ENCODE measurements at places on chromosomes 13 and 19.

DNA sequence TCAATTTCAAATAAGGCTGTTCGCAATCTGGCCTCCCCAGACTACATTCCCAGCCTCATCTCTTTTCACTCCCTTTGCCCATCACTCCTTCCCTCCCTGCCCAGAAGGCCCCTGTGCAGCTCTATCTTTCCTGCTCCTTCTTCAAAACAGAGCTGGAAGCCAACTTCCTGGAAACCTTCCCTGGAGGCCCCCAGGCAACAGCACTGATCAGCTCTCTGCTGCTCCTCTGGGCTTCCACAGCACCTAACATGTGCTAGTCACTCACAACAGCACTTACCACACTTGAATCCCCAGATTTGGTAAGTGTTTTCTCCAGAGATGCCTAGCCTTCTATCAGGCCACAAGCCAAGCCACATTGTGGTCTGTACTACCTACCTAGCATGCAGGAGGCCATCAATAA, 9.5 kb downstream of the SMAD9 start:
- DNase-seq, result no peak

- no peak for DNase-seq
Observed at GRCh38 chr13:48299591-48299990, 4.0 kb upstream of the RB1 start.

GRCh38 chr13:35909837-35910540, 221.2 kb downstream of the DCLK1 start:
- peak; percentile 59 for DNase-seq

DNA sequence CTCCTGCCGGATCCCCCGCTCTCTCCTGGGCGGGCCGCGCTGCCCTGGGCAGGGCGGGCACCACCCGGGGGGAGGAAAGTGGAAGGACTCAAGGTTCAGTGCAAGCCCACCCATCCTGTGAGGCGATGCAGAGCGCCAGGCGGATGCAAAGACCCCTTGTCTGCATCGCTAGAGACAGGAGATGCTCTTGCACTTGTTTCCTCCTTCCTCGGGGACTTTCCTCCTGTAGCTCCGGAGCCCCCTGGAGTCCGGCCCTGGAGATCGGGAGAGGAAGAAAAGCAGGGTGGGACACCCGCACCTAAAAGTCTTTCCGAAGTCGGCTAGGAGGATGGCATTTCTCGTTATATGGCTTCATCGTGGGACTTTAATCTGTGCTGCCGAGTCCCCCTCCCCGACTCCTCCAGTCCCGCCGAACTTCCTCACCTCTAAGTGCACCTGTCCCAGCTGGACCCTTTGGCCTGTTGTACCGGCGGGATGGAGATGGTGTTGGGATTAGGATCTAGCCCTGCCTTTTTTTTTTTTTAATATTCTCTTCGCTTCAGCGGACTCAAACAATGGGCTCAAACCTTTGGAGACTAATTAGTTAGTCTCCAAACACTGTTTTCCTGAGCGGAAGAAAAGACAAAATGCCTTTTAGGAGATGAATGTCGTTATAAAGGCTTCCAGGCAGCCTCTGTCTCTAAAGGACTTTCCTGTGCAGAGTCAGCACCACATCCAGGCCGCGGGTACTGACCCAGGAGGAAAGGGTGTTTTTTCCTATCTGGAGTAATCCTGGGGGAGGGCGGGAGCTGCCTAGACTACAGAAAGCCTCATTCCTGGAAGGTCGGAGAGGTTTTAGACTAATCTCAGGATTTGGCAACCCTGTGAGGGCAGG, 725 bp downstream of the FAM124A start:
- peak; percentile 59 for DNase-seq

GRCh38 chr13:87855553-87855952, 184.4 kb downstream of the SLITRK5 start:
- no peak for DNase-seq

DNA sequence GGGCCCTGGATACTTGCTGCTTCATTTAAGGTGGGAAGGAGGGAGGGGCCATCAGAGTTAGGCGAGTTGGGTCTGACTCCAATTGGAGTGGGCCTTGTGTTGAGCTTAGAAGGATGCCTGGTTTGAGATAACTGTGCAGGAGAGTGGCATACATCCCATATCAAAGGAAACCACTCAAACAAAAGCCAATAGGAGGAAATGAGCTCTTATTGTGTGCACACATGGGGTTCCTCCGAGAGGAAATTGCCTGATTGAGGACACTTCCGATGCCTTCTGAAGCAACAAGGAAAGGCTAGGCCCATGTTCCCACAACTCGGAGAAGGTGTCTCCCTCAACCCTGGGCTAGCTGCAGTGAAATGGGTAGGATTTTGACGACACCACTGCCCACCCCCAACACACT, 19.6 kb downstream of the MBNL2 start:
- DNase-seq, result no peak

GRCh38 chr19:1591421-1592023, 1.1 kb downstream of the MBD3 start:
- no peak for DNase-seq

DNA sequence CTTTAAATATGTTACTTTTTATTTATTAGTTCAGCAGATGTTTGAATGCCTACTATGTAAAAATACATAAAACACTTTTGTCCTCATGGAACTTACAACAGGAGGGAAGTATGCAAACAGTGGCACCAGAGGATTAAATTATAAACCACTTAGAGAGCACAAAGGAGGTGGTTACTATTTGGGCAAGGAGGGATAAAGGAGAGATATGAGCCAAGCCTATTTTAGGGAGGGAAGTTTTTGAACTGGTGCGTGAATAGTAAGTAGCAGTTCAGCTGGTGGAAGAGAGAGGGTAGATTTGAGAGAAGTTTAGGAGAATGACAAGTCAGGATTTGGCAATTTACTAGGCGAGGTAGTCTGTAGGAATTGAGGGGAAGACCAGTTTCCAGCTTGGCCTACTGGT, 8.6 kb downstream of the AKAP11 start:
- no peak for DNase-seq

DNA sequence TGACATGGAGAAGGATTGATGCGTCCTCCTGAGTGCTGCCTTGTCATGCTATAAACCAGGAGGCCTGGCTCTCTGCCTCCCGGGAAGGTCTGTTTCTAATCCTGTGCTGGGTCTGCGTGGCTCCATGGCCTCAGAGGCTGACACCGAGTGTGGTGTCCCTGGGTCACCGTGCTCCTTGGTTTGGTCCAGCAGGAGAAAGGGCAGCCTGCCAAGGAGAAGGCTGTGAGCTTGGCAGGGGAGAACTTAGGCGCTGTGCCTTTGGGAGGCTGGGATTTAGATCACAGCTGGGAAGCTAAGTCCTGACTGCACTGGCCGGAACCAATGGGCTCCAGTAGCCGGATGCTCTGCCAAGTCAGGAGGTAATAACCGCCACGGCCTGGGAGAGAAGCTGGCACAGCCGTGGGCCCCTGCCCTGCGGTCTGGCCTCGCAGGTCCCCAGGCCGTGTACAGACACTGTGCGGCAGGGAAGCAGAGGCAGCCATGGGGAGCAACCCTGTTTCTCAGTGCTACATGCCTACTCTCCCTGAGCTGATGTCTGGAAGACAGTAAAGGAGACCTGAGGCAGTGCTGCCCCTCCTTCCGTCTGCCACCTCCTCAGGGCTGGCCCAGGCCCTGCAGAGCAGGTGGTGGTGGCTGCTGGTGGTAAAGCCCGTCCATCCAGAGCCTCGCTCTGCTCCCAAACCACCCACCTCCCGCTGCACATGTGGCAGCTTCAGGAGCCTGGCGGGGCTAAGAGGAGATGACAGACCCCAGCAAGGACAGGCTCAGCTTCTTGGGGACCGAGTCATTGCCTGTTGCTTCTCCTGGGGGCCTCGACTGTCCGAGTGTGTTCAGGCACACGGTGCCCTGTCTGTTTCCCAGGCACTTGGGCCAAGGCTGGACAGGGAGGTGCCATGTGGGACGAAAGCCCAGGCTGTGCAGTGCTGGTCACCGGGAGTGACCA, 44.9 kb downstream of the C13orf46 start:
- DNase-seq, result no peak

GRCh38 chr13:110640591-110641029, 25.3 kb downstream of the NAXD start:
- no peak for DNase-seq

- DNase-seq, result no peak
Observed at GRCh38 chr19:18306888-18307260, 16.0 kb downstream of the LSM4 start.

- DNase-seq, result no peak
Observed at GRCh38 chr13:113609616-113610015, 25.1 kb downstream of the TFDP1 start.

DNA sequence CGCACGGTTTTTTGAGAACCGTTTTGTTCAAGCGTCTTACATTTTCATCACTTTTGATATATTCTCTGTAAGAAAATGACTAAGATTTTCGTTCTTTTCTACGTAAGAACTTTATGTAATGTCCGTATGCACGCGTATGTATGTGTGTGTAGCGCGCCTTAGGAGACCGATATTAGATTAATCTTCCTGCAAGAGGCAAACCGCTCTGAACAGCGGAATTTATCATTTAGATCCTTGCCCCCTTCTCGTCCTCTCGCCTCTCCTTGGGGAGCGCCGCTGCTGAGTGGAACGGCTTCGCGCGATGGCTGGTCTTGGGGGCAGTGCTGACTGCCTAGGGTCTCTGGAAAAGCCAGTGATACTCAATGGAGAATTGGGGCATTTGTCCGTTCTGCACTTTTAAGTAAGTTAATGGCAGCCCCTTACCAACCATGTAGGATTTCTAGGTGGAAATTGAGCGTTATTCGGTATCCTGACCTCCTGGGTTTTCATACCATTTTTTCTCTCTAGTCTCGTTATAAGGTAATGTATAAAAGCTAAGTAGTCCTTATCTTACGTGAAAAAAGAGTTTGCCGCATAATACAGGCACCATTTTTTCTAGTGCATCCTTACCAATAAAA, 4.7 kb downstream of the MAB21L1 start:
- DNase-seq, result peak; percentile 33

DNA sequence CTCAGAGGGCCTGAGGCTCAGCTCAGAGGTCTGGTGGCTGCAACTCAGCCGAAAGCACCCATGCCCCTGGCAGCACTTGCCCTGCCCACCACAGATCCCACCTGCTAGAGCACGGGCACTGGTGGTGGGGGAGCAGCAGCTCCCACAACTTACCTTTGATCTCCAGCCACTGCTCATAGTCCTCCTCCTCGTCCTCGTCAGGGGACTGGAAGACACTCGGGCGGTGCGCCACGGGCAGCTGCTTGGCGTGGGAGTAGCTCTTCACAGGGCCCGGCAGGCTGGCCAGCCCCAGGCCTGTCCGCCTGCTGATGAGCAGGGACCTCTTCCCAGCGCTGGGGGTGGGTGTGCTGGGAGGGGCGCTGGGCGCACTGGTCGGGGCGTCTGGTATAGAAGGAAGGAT, 14.6 kb downstream of the SUGP1 start:
- no peak for DNase-seq

- no peak for DNase-seq
Observed at GRCh38 chr19:51599084-51599483, 28.0 kb downstream of the ZNF175 start.

- no peak for DNase-seq
Observed at GRCh38 chr13:66563076-66563475, 667.1 kb downstream of the PCDH9 start.

- no peak for DNase-seq
Observed at GRCh38 chr13:80599765-80600164, 258.8 kb upstream of the SPRY2 start.

DNA sequence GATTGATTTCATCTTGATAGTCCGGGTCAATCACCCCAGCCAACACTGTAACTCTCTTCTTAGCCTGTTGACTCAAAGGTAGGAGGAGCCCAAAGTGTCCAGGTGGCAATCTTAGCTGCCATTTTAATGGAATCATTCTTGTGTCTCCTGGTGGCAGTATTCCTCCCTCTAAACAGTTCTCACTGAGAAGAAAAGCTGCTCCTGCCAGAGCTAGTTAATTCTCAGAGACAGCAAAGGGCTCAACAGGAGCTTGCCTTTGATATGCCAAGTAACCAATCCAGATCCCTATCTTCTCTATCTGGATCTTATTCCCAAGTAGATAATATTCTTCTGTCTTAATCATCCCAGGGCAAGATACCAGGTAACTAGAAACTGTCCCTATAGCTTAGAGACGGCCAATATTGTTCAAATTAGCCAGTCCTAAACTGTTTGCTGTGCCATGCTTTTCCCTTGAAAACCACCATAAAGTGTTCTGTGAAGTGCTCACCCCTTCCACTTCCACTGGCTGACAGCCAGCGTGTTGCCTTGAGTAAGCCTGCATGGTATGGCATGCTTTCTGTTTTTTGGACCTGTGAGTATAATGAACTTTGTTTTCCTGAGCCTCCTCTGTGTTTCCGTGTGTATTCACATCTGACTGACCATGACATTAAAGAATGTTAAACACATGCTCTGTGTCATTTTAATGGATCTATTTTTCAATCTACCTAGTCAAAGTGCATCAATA, 463.7 kb upstream of the SLITRK5 start:
- DNase-seq, result peak; percentile 3

DNA sequence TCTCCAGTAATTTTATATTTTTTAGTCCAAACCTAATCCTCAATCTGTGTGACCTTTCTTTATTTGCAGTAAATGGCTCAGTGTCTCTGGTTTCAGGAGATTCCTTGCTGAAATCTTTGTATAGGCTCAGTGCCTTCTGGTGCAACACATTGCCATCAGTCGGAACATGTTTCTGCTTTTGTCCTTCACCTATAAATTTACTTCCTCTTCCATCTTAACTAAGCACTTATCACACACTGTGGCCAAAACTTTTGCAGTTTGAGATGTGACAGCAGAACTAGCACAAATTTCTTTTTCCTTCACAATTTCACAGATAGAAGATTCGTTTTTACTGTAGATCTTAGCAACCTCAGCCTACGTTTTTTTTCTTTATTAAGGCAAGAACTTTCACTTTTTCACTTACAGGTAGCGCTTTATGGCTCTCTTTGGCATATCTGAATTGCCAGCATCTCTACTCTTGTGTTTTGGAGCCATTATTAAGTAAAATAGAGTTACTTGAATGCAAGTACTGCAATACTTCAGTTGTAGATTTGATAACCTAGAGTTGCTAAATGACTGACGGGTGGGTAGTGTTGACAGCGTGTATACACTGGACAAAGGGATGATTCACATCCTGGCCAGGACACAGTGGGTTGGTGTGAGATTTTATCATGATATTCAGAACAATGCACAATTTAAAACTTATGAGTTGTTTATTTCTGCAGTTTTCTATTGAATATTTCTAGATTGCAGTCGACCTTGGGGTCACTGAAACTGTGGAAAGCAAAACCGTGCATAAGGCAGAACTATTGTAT, 44.3 kb downstream of the NDFIP2 start:
- no peak for DNase-seq

GRCh38 chr13:32267836-32268439, 47.2 kb downstream of the ZAR1L start:
- peak; percentile 85 for DNase-seq

GRCh38 chr19:50269653-50270052, 59.5 kb downstream of the KCNC3 start:
- DNase-seq, result no peak

Measured in GM23338 (cell line).